ENCODE measurements at places on chromosomes 1 and 21.

- DNase-seq = no peak
Observed at GRCh38 chr1:77511440-77511840, 171.0 kb downstream of the ZZZ3 start.

DNA sequence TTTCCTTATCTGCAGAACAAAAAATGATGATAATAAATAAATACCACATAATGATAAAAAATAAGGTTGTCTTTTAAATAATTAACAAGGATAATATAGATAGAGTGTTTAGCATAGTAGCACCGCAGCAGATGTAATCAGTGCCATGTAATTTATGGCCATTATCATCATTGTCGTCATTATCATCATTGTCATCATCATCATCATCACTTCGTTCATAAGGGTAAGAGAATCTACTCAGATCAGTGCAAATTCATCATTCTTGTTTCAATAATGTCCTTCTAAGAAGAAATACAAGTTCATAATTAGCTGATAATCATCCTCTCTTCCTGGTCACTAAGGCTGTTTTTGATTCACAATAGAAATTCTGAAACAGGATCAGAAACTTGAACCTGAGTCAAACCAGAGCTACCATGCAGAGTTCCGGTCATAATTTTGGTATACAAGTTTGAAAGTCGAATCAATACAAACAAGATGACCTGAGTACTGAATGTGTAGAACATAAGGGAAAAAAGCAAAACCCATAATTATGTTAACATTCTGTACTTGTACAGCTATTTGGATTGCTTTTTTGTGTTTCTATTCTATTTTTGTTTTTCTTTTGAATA is 172.0 kb downstream of the LRRC40 start:
- no peak for DNase-seq

DNA sequence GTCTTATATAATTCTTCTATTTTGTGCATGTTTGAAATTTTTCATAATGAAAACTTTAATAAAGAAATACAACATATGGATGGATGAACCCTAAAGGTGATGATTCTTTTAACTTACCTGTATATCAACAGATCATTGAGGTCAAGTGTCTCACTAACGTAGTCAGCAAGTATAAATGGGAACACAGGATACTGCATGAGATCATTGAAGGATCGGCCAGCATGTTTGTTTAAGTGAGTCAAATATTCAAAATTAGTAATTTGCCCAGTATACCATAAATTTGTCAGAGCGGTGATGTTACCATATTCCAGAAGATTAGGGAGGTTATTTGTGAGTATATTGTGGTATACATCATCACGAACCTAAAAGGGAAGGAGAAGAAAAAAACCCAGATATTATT is 71.0 kb upstream of the GNG4 start:
- no peak for DNase-seq

DNA sequence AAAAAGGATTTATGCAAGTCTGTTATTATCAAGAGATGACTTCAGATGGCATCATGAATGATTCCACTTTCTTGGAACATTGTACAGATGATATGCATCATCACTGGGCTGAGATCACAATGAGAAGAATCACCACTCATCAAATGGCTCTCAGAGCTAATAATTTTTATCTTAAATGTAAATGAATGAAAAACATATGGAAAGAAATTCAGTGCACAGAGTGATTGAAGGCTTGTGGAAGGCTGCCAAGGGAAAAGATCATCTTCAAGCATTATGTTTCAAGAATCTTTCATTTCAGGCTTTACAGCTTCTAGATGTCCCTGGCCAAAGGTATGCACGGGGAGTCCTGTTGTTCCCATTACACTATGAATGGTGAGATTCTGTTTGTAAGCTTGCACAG is 955.7 kb downstream of the TTLL7 start:
- no peak for DNase-seq

GRCh38 chr1:206834711-206835110 is 30.7 kb upstream of the IL20 start:
- no peak for DNase-seq

DNA sequence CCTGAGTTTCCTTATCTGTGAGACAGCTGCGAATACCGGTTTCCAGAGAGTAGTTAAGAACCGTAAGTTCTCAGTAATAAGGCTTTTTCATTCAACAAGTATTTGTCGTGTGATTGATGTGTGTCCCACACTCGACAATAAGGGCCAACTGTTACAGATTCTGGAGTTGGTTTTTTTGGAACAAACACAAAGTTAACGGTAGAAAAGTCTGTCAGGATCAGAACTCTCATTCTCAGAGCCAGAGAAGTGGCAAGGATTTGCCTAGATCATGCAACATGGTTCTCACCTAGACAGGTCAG is 837 bp downstream of the NUDC start:
- DNase-seq = no peak

GRCh38 chr1:176540428-176540827 is 77.5 kb downstream of the PAPPA2 start:
- no peak for DNase-seq

GRCh38 chr1:84429231-84429630 is 30.9 kb downstream of the DNASE2B start:
- no peak for DNase-seq

GRCh38 chr1:50873458-50874187 is 86.4 kb downstream of the FAF1 start:
- no peak for DNase-seq

Data from activated CD8-positive, alpha-beta memory T cell treated with anti-CD3 and anti-CD28 coated beads for 1 hour (primary cell).